ENCODE measurements at places on chromosomes 16 and 17.

- DNase-seq = no peak
Observed at GRCh38 chr17:79803997-79804855, 7.3 kb upstream of the CBX8 start.

DNA sequence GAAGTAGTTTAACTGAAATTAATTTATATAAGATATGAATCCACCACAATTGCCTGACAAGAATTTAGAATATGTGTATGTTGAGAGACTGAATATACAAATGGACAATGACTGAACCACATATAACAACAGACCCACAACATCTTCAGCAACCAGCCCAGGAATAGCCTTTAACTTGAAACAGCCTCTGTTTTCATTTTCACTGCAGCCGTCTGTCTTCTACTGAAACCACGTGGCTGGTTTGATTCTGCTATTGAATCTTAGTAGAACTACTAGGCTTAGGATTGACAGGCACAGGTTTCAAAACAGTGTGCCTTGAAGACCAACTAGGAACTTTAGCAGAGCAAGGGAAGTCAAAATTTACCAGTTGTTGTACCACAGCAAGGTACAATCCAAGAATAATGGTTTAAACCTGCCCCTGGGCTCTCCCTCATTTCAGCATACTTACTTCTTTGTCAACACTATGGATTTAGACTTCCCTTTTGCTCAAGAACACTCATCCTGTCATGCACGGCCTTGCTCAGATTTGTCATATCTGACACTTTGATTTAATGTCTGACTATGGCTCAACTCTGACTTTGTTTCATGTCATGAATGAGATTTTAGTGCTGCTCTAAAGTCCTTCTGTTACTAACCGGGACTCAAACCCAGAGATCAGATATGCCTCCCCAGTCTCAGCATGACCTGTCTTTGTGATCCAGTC lies 355.0 kb downstream of the KIF2B start:
- DNase-seq = no peak

- DNase-seq = no peak
Observed at GRCh38 chr16:2514333-2515179, 804 bp downstream of the ATP6V0C start.

DNA sequence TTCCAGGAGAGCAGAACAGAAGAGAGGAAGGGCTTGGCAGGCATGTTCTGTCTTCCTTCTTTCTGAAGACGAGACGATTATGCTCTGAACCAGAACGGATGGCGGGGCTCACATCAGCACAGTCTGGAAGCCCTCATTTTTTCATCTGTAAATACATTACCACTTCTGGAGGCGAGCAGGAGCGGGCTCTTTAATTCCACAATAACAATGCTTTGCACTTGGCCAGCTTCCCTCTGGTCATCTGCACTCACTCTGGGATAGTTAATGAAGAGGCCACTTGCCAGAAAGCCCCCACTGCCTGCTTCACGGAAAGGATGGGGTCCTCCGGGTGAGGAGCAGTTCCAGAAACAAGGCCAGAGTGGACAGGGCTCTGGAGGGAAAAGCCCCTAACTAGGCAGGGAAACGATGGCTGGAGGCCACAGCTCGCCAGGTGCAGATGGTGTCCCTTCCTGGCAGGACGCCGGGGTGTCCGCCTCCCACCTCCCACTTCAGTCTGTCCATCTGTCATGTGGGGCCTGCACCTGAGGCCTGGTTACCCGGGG lies 13.1 kb upstream of the BCAR1 start:
- no peak for DNase-seq

GRCh38 chr17:57732062-57732461 lies 13.0 kb downstream of the CCDC182 start:
- no peak for DNase-seq

- peak; percentile 37 for DNase-seq
Observed at GRCh38 chr17:7862692-7863437, 5.1 kb downstream of the CYB5D1 start.

GRCh38 chr17:40345994-40346764 lies 18.4 kb downstream of the GJD3 start:
- DNase-seq = no peak

GRCh38 chr17:30219833-30220232 lies 15.7 kb downstream of the SLC6A4 start:
- no peak for DNase-seq

GRCh38 chr17:73785496-73785895 lies 141.3 kb upstream of the SDK2 start:
- DNase-seq = no peak

DNA sequence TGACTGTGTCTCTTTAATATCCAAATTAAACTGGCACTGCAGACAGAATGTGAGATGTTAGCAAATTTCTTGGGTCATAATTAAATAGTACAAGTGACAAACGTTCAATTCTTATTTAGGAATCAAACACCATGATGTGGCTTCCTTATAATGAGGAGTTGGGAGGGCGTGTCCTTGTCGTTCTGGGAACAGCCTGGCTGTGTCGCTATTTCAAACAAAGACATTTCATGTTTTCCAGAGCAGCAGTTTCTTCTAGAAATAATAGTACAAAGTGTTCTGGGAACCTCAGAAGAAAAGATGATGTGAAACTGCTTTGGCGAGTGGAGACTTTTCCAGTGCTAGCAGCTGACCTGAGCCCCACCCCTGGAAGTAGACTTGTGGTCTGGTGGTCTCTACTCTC lies 301.7 kb upstream of the N4BP1 start:
- DNase-seq = no peak

DNA sequence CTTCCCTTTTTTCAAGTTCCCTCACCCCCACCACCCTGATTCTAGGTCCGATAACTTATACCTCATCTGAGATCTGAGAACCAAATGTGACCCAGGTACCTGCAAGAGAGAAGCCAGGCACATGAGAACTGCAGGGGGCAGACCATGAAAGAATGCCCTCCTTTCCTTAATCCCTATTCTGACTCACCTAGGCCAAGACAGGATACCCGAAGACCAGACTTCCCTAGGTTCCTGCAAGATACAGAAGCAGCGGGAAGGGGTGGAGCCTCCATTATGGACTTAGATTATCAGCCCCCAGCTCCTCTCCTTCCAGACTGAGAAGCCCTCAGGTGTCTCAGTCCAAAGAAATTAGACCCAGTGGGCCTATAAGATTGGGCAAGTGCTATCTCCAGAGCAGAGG lies 2.1 kb downstream of the KCNAB3 start:
- no peak for DNase-seq

GRCh38 chr17:72512649-72513556 lies 392.1 kb downstream of the SOX9 start:
- no peak for DNase-seq

DNA sequence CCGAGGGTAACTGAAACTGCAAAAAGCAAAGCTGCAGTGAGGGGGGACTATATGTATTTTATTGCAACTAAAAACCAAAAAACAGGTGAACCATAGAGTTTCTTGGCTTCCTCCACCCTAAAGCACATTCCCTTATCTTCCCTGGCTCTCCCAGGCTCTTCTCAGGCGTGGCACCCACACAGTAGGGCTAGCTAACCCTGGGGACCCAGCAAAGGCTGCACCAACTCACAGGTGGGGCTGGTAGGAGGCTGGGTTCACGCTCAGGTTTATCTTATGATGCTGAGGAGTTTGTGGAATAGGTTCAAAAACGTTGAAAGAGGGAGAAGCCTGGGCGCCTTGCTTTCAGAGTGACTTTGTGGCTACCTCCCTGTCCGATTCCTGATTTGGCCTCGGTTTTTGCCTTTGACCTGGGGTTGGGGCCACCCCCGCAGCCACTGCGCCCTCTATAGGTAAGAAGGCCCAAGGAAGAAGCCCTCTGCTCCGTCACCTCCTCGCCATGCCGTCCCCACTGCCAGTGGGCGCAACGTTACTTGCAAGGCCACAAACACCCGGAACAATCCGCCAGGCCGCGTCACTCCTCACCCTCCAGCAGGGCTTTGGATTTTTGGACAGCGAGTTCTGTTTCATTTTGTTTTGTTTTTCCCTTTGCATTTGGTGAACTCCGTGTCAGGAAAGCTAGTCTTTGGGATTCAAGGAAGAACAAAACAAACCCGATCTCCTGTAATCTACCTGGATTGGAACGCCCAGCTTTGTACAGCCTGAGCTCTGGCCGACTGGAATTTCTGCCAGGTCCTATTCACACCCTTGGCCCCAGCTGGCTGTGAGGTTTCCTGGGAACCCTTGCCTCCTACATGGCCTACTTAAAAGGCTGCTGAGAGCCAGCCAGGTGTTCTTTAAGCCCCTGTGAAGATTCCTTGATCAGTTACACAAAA lies 60.8 kb downstream of the TBC1D16 start:
- no peak for DNase-seq

- no peak for DNase-seq
Observed at GRCh38 chr16:79257953-79258490, 342.5 kb downstream of the MAF start.

DNA sequence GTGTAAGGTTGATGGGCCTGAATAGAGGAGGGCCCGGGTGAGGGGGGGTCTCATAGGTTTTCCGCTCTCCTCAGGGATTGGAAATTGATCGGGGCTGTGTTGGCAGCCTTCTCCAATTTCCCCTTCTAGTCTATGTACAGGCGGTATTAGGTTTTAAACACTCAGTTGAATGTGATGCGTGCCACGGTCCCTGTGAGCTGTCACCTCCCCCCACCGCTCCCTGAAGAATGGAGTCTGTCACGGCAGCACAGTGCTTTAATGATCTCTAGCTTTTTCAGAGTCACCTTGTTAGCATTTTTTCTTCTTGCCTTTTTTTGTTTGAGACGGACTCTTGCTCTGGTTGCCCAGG lies 800 bp downstream of the COX4I1 start:
- no peak for DNase-seq

- DNase-seq = no peak
Observed at GRCh38 chr16:87248714-87249113, 68.5 kb downstream of the C16orf95 start.

- DNase-seq = no peak
Observed at GRCh38 chr17:72567774-72568173, 447.0 kb downstream of the SOX9 start.

- DNase-seq = no peak
Observed at GRCh38 chr17:27579304-27579703, 51.7 kb upstream of the LGALS9 start.

DNA sequence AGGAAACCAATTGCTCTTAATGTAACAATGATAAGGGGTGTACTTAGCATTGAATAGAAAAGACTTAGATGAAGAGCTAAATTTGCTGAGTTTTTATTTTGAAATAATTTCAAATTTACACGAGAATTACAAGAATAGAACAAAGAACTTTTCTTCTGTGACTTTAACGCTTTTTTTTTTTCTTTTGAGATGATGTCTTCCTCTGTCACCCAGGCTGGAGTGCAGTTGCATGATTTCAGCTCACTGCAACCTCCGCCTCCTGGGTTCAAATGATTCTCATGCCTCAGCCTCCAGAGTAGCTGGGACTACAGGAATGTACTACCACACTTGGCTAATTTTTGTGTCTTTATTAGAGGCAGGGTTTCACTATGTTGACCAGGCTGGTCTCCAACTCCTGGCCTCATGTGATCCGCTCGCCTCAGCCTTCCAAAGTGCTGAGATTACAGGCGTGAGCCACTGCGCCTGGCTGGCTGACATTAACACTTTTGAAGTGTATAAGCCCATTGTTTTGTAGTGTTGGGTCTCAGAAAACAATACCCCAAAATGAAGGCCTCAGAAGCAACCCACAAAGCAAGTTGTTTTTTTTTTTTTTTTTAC lies 2.1 kb downstream of the TEN1 start:
- DNase-seq = no peak

- DNase-seq = no peak
Observed at GRCh38 chr17:77451894-77452852, 311.4 kb downstream of the SEC14L1 start.

GRCh38 chr17:49703557-49704277 lies 4.0 kb downstream of the SLC35B1 start:
- no peak for DNase-seq

DNA sequence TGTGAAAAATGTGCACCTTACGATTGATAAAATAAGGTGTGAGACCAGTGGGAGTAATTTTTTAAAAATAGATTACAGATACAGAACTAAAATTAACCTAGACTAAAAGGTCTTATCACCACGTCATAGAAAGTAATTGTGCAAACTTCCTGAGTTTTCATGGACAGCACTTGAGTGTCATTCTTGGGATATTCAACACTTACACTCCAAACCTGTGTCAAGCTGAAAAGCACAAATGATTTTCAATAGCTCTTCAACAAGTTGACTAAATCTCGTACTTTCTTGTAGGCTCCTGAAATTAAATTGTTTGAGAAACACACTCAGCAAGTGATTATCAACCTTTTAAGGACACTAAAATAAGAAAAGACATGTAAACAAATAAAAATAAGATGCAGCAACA lies 20.5 kb downstream of the BRCA1 start:
- no peak for DNase-seq

- DNase-seq = no peak
Observed at GRCh38 chr16:29916979-29917378, 9.0 kb downstream of the KCTD13 start.

- no peak for DNase-seq
Observed at GRCh38 chr17:48051706-48052486, 3.7 kb downstream of the NFE2L1 start.

DNA sequence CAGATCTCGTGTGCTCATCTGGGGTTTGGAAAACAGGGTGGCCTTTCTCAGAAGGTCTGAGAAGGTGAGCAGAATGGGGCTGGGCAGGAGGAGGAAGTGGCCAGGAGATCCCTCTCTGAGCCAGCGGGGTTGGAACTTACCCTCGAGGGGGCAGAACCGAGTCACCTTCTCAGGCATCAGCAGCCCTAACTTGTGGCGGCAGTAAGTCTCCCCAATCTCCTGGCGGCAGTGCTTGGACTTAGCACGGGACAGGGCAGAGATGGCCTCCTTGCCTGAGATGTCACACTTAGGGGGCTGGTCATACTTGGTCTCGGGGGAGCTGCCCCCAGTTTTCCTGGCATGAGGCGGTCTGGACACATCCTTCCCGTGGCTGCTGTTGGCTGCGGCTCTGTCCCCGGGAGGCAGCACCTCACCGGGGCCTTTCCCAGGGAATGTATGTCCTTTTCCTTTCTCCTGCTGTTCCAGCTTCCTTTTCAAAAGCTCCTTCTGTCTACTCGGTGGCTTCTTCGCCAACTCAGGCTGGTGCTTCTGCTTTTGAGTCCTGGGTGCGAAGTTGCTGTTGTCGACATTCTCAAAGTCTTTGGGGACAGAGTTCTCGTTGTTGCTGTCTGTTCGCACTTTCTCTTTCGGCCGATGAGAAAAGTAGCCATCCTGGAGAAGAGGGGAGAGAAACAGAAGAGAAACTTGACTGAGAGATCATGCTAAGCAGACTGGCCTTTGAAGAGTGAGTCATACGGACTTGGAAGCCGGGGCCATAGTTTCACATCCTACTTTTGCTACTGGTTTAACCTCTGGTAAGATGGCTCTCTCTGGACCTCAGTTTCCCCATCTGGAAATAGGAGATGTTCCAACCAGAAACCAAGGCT lies 211.7 kb downstream of the XYLT1 start:
- DNase-seq = no peak

- no peak for DNase-seq
Observed at GRCh38 chr17:5665164-5665563, 80.9 kb upstream of the NLRP1 start.
